Stimulated activated CD4-positive, alpha-beta T cell treated with anti-CD3 and anti-CD28 coated beads, Interleukin-4, amount 100 ng/mL, for 24 hours (primary cell): ENCODE measurements at places on chromosomes 6 and 20.

- no peak for DNase-seq
Measured at GRCh38 chr6:71388856-71389527, 100.4 kb downstream of the OGFRL1 start.

- DNase-seq = no peak
Measured at GRCh38 chr6:168450917-168451316, 9.9 kb downstream of the SMOC2 start.

GRCh38 chr6:49406250-49406970, 56.6 kb downstream of the MMUT start:
- no peak for DNase-seq

- no peak for DNase-seq
Measured at GRCh38 chr6:38907264-38907663, 141.3 kb upstream of the GLP1R start.

DNA sequence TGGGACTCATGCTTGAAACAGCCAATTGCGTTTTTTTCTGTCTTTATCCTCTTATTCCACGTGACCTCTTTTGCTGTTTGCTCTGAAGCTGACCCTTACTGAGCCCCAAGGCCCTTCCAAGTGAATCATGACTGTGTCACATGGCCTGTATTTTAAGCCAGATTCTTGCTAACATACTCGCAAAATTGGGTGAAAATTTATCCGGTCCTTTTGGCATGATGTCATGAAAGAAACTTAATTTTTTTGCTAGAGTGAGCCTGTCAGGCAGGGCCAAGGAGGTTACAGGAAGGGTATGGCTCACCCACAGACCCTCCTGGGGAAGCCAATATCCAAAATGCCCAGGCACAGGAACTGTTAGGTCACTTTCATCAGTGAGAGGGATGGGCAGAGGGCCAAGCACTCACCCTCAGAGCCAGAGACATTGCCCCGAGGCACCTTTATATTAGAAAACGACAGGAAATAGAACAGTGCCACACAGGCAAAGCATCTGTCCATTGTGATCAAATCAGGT, 296.7 kb downstream of the CDH26 start:
- no peak for DNase-seq

DNA sequence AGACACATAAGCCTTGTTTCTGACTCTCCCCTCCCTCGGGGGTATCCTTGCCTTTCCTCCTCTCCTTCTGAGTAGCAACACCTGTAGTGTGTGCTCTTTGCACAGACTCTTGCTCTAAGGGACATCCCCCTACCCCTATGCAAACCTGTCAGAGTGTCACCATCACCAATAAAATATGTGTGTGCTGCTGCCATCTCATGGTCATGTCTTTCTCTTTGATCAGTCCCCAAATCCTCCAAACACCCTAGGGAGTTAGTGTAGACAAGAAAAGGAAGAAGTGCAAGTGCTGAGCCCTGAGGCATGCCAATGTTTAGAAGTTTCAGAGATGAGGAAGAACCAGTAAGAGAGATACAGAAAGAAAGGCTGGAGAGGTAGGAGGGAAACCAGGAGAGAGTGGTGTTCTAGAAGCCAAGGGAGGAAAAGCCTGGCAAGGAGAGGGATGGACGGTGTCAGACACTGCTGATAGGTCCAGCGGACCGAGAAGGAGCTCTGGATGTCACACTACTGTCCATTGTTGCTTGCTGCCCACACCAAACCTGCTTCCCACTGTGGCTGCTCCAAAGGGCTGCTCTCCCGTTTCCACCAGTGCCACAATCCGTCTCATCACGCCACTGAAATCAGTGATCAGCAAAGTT, 16.4 kb downstream of the TRMT6 start:
- no peak for DNase-seq

DNA sequence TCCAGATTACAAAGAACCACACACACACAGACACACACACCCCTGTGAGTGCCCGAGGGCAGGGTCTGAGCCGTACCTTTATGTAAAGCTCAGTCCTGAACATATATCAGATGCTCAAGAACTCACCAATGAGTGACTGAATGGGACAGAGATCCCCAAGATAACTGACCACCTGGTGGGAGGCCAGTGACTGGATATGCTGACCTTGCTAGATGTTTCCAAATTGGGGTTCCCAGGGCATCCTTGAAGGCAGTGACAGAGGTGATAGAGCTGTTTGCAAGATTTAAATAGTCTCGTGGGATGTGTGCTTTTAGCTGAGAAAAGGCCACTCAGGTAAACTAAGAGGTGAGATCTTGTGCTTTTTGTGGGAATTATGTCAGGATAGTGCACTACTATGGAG, 39.3 kb downstream of the KCNK17 start:
- DNase-seq = no peak

- no peak for DNase-seq
Measured at GRCh38 chr6:63663147-63663955, 27.7 kb downstream of the PHF3 start.

DNA sequence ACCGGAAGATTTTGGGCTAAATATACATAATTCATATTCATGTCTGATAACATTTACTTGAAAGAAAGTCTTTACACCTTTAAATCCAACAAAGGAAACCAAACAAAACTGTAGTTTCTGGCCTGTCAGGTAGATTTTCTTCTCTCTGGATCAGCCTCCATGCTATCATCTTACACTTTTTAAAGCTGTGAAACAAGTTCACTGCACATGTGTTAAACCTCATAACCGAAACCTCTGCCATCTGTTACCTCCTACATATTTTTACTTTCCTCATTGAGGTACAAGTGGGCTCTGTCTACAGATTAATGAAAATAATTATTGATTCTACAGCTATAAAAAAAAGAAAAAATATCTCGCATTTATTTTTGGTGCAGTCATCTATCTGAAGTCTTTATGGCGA, 149.9 kb downstream of the RALGAPA2 start:
- no peak for DNase-seq

GRCh38 chr20:51574248-51575033, 31.9 kb upstream of the NFATC2 start:
- peak; percentile 41 for DNase-seq

DNA sequence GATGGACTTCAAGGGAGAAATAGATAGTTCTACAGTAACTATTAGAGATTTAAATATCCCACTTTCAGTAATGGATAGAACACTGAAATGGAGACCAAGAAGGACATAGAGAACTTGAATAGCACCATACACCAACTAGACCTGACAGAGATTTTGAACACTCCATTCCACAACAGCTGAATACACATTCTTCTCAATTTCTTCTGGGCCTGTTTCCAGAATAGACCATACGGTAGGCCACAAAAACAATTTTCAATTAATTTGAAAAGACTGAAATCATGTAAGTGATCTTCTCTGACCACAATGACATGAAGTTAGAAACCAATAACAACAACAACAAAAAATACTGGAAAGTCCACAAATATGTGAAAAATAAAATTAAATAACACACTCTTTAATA, 979.1 kb upstream of the FLRT3 start:
- DNase-seq = no peak

GRCh38 chr6:7954477-7955200, 44.1 kb upstream of the TXNDC5 start:
- DNase-seq = no peak

DNA sequence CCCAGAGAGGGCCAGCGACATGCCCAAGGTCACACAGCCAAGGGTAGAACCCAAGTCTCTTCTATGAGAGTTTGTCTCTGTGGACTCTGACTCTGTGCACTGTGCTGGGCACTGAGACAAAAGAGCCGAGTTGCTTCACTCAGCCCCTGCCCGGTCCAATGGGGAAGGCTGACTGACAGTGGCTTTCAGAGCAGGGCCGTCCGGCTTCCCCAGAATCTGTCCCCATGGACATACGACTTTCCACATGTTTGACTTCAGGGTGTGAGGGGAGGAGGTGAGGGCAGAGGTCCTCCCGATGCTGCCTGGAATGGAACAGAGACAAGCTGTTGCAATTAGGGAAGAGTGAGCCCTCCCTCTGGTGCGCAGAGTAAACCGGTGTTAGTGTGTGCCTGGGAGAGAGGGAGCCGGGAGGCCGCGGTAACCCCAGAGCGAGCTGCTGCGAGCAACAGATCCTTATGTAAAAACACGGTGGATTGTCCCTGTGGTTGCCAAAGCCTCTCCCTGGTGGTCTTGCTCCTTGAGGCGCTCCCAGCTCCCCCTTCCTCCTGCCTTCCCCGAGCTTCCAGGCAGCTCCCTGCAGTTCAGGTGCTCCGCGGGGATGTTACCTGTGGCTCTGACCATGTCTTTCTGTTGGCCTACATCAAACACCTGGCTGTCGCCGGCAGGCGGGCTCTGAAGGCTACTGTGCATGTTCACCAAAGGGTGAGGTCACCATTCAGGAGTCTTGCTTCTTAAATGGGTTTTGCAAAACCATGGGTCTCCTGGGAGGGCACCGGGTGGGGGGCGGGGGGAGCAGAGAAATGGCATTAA, 672 bp downstream of the SIRPA start:
- DNase-seq = no peak

DNA sequence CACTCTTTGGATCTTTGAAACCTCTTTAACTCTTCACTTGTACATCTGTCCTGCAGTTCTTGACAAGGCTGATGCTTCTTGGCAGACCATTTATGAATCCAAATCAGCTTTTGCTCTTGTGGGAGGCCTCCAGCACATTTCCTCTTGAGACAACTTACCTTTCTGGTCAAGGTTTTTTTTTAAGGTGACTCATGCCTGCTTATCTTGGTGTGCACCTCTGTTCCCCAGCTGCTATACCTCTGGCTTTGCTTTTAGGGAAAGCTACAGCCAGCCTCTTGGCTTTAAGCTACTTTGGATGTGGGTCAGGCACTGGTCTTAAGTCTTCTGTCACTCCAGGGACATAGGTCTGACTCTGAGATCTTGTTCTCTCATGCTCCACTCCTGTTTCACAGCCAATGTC, 106.5 kb downstream of the PHF3 start:
- DNase-seq = no peak

- DNase-seq = no peak
Measured at GRCh38 chr6:150255840-150256239, 113.0 kb upstream of the IYD start.

DNA sequence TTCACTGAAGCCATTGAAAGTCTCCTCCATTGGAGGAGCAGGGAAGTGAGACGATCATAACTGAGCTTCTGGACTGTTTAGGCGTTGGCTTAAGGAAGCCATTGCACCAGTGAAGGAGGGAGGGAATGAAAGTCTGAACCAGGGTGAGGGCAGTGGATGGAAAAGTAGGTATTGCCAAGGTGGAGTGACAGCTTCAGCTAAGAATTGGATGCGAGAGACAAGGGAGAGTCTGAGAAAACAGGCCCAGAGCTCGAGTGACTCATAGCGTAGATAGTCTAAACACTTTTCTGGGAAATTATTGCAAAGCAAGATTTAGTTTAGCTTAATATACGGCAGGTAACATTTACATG, 4.5 kb downstream of the DSP start:
- DNase-seq = no peak

DNA sequence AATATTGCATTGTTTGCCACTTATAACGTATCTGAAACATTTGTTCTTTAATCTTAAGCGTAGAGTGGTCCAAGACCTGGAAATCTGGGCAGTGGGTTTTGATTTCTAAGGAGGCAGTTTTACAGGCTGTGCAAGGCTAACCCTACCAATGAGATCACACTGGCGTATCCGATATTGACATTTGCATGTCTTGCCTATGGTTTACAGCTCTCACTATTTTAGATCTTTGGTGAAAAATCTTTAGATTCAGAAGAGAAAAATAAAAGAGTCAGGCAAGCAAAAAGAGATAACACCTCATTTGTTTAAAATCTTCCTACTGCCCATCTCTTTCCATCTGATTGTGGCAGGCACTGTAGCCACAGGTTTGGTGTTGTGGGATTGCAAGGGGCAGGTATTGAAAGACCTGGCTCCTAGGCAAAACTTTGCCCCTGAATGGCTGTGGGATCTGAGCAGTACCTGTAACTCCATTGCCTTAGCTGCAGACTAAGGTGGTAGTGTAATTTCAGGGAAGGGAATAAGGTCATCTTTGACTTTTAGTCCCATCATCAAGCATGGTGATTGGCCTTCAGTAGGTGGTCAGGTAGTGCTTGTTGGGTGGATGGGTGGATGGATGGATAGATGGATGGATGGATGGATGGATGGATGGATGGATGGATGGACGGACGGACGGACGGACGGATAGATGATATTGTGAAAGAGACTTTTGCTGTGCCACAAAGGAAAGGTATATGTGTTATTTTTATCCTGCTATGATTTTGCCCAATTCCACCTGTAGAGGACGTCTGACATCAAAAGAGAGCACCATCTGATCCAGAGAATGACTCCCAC, 1.9 kb downstream of the TNFAIP3 start:
- DNase-seq = no peak

GRCh38 chr6:17971128-17972073, 16.0 kb downstream of the KIF13A start:
- DNase-seq = no peak

DNA sequence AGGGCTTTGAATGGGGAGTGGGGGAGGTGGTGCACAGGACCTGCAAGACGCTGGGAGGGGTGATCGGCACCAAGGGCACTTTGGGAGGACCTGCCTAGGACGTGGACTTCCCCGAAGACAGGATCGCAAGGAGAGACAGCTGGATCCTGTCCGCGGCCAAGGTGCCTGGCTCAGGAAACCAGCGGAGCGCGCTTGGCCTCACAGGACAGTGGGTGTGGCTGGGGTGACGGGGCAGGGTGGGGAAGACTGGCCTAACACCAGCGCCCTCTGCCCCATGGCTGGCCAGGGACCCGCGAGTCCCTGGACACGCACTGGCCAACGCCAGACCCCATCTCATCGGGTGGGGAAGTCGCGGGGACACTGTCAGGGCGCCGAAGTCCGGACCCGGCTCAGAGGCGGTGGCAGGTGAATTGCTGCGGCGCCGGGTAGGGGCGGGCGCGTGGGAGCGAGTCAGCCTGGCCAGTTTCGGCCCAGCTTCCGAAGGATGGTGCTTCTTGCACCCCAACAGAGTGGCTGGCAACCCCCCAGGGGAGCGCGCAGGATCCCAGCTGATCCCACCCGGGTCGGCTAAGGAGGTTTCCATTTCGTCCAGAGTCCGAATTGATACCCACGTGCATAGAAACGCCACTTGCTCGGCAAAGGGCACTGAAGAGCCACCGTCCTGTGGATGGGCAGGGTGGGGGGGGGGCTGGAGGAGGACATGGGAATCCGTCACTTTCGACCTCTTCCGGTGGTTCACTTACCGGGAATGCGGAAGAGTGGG, 785 bp upstream of the THBD start:
- no peak for DNase-seq

GRCh38 chr20:20482453-20482852, 114.5 kb downstream of the INSM1 start:
- no peak for DNase-seq

GRCh38 chr20:20368418-20369249, 730 bp downstream of the INSM1 start:
- no peak for DNase-seq

DNA sequence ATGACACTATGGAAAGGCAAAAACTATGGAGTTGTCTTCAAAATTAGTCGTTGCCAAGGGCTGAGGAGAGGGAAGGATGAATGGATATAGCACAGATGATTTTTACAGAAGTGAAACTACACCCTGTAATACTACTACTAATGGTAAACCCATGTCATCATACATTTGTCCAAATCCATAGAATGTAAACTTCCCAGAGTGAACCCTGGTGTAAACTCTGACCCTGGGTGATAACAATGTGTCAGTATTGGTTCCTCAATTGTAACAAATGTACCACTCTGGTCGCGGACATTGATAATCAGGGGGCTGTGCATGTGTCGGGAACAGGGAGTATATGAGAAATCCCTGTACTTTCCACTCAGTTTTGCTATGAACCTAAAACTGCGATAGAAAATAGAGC, 72.2 kb downstream of the CNBD2 start:
- DNase-seq = no peak
